ENCODE measurements at places on chromosomes 6 and 20. TPM values are rescaled to one million over a fixed set of nuclear protein-coding genes. Genes with fewer than 3 reads are reported as not detected.

DNA sequence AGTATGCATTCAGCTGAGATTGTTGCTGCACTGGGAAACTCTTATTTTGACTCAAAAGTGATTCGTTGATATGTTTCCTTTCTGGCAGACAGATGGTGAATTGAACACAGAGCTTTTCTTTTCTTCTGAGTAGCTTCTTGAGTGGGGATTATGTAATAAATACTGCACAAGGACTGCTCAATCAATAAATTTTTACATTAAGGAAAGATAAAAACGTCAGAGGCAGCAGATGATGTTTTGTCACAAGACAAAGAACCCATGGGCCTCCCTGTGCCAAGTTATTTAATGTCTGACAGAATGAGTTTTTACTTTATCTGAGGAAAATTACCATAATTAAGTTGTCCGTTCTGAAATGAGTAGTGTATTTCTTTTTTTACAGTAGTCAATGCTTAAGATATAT, 460.3 kb downstream of the UTRN start:
- no peak overlapping the region for H3K4me3 ChIP-seq
- H3K36me3 ChIP-seq = peaks cover 20% of the 10 kb centered on the region
- H3K27ac ChIP-seq = no peak overlapping the region
- no peak for DNase-seq
- peaks cover 7% of the 10 kb centered on the region for H3K4me1 ChIP-seq

DNA sequence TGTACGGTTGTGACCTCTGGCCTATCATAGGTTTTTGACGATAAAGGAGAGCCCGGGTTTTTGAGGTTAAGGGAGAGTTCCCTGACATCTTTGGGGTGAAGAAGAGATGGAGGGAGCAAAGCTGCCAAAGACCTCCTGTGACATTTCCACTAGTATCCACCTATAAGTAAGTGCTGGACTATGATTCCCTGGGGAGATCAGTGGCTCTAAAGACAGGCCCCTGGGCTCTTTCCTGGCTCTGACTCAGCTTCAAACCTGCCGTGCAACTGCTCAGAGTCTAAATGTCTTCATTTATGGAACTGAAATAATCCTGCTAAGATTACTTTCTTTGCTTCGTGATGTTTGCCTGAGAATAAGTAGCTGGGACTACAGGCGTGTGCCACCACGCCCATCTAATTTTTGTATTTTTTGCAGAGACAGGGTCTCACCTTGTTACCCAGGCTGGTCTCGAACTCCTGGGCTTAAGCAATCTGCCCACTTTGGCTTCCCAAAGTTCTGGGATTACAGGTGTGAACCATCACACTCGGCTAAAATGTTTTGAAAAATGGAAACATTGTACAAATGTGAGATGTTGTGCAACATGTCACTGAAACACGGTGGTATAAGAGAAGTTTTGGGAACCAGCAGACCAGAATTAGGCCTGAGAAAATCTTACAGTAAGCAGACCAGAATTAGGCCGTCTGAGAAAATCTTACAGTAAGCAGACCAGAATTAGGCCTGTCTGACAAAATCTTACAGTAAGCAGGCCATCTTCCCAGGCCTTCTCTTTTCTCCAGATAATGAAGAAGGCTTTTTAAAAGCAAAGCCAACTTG, 1.1 kb upstream of the PAQR8 start:
- H3K36me3 ChIP-seq = no peaks in the 10 kb centered on the region
- H3K27me3 ChIP-seq = no peaks in the 10 kb centered on the region
- H3K4me1 ChIP-seq = peaks cover 63% of the 10 kb centered on the region
- H3K4me3 ChIP-seq = peak overlapping the region; percentile 100
- DNase-seq = no peak

TRIM40 gene
- not detected for total RNA-seq

NNAT gene
- total RNA-seq = 8.3 TPM

- no peak overlapping the region for H3K27ac ChIP-seq
- no peaks in the 10 kb centered on the region for H3K4me1 ChIP-seq
- no peak for DNase-seq
- no peaks in the 10 kb centered on the region for H3K27me3 ChIP-seq
- H3K4me3 ChIP-seq = no peak overlapping the region
Observed at GRCh38 chr6:111515259-111515658, 32.2 kb upstream of the REV3L start.

DNA sequence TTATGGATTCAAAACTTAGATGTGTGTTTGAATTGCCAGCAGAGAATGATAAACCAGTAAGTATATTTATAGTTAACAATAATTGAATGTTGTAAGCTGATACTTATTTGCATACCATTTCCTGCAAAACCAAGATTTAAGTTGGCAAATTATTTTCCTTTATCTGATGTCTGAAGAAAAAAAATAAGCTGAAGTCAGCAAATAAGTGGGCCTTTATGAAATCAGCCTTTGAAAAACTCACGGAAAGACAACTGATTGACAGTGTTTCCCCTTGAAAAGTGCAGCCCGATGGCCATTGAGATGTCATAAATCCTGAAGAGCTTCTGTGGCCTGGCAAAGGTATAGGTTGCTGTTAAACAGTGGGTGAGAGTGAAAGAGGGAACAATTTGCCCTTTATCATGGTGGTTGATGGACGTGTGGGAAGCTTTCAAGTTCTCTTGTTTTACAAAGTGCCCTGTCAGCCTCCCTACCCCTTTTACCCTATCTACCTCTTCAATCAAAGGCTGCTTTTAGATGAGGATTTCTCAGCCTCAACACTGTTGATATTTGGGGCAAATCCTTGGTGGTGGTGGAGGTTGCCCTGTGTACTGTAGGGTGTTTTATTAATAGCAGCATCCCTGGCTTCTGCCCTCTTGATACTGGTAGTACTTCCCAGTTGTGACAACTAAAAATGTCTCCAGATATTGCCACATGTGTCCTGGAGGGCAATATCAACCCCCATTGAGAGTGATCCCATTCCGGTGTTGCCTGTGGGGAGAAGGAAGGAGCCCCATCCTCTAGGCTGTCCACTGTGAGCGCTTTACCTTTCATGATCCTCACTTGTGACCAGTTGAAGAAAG, 50.2 kb downstream of the VAPB start:
- H3K36me3 ChIP-seq = peaks cover 51% of the 10 kb centered on the region
- H3K4me3 ChIP-seq = no peak overlapping the region
- no peaks in the 10 kb centered on the region for H3K27me3 ChIP-seq
- no peak for DNase-seq
- H3K4me1 ChIP-seq = peaks cover 14% of the 10 kb centered on the region
- H3K27ac ChIP-seq = no peak overlapping the region

GRCh38 chr6:93299622-93300021, 119.7 kb downstream of the EPHA7 start:
- no peaks in the 10 kb centered on the region for H3K36me3 ChIP-seq
- no peak overlapping the region for H3K4me3 ChIP-seq
- no peak for DNase-seq
- H3K27ac ChIP-seq = no peak overlapping the region

- H3K4me3 ChIP-seq = no peak overlapping the region
- peaks cover 6% of the 10 kb centered on the region for H3K27me3 ChIP-seq
- no peak for DNase-seq
- H3K4me1 ChIP-seq = no peaks in the 10 kb centered on the region
Observed at GRCh38 chr20:40584130-40584809, 104.8 kb downstream of the MAFB start.

GRCh38 chr6:166419286-166419685, 36.5 kb upstream of the MPC1 start:
- H3K27ac ChIP-seq = no peak overlapping the region
- H3K27me3 ChIP-seq = no peaks in the 10 kb centered on the region
- no peak overlapping the region for H3K4me3 ChIP-seq
- peaks cover 37% of the 10 kb centered on the region for H3K36me3 ChIP-seq

RIMS4 gene
- total RNA-seq = 1.9 TPM

Measured in esophagus muscularis mucosa (tissue), 4 donors.